Esophagus squamous epithelium (tissue), 5 donors: ENCODE measurements at places on chromosomes 13 and 19.

DNA sequence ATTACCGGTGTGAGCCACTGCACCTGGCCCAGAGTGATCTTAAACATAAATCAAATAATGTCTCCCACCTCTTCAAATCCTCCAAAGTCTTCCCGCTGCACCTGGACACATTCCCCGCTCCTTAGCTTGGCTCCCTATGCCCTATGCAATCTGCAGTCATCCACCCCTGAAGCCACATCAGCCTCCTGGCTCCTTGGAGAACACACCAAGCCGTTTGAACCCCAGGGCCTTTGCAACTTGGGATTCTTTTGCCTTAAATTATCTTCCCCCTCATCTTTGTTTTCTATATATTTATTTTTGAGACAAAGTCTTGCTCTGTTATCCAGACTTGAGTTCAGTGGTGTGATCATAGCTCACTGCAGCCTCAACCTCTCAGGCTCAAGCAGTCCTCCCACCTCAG, 2.7 kb upstream of the DNAAF3 start:
- no peak for DNase-seq

DNA sequence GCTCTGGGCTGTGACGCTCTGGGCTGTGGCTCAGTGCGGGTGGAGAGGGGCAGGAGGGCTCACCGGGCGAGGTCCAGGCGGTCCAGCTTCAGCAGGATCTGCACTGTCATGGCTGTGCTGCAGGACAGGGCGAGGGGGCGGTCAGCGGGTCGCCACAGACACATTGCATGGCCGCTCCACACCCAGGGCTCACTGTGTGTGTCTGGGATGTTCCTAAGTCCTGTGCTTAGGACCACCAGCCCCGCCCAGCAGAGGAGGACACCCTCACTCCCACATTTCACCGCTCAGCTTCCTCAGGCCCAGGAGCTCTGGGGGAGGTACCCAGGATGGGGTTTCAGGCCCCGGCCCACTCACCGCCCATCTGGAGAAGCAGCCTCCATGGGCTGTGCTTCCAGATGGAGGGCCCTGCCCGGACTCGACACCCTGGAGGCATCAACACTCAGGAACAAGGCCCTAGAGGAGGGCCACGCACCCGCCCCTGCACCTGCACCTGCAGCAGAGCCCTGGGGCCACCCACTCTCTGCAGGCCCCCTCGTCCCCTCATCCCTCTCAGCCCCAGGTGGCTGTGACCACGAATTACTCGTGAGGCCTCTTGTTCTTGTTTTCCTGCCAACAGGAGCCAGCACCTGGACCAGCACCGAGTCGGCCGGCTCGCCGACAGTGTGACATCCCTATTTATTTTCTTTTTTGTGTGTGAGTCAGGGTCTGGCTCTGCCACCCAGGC, 9.7 kb upstream of the CERS1 start:
- no peak for DNase-seq

GRCh38 chr13:102772042-102772425, 1.6 kb downstream of the TEX30 start:
- DNase-seq = no peak

DNA sequence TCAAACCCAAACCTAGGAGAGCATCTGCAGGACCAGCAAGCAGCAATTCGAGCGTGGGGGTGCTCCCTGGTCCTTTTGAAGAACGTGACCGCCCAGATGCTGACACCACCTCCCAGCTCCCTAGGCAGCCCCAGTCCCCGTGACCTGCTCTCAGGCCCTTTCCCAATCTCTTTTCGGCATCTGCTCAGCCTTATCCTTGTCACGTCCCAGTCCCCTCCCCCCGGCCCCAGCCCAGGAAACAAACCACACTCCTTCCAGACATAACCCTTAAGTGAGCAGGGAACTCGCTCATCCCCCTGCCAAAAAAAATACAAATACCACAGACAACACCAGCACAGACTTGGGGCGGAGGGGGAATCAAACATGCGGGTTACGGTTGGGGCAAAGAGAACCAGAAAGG, 3.3 kb downstream of the MLLT1 start:
- no peak for DNase-seq

DNA sequence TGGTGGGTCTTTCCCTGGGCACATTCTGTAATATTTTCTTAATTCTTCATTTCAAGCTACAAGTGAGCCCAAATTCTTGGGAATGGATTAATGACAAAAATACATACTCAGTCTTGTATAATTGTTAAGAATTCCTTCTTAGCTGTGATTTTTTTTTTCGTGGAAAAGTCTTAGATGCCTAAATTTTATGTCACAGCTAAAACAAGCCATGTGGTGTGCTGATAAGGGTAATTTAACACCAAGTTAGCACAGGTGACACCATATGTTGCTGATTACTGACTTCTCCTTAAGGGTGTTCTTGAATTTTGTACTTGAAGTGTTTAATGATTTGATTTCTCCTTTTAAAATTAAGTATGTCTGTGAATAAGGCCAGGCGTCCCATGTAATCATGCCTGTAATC, 29.3 kb downstream of the WDFY2 start:
- DNase-seq = no peak

DNA sequence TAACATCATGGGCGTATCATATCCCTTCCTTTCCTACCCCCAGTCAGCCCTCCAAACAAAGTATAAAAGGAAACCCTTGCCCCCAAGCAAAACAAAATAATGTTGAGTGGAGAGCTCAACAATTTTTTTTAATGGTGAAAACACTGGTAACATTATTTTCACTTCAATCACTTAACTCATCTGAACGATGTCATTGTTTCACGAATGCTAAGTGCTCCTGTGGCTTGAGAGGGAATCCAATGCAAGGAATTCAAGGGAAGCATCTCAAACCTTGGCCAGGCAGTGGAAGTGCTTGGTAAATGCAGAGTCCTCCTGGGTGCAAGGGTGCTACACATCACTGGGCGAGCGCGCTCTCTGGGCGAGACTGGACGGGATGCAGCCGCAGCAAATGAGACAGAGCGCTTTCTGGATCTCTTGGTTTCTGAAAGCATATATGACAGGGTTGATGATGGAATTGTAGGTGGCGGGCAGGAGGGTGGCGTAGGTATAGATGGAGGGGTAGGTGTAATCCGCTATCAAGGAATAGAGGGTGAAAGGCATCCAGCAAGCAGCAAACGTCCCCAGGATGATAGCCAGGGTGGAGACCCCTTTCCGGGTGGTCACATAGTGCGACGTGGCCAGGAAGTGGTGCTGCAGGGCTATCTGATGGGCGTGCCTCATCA, 2.0 kb downstream of the GPR12 start:
- no peak for DNase-seq

GRCh38 chr13:50511877-50512341, 331.6 kb downstream of the DLEU7 start:
- DNase-seq = no peak

DNA sequence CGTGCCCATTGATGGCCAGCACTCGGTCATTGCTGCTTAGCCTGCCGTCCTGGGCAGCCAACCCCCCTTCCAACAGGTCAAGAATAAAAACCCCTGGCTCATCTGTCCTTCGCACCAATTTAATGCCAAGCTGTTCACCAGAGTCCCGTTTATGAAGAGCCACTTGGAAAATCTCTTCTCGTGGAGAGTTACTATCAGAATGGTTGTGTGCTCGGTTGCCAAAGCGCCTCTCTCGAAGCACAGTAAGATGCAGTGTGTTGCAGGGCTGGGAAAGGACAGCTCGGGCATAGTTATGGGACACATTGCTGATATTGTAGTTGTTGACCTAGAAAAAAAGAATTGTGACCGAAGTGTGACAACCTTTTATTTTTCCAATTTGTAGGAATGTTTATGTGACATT, 57.9 kb downstream of the LNX2 start:
- DNase-seq = no peak

GRCh38 chr13:25371158-25371874, 458 bp upstream of the ATP8A2 start:
- DNase-seq = no peak
